NCI-H146 (cell line): ENCODE measurements at places on chromosomes 11 and 22.

DNA sequence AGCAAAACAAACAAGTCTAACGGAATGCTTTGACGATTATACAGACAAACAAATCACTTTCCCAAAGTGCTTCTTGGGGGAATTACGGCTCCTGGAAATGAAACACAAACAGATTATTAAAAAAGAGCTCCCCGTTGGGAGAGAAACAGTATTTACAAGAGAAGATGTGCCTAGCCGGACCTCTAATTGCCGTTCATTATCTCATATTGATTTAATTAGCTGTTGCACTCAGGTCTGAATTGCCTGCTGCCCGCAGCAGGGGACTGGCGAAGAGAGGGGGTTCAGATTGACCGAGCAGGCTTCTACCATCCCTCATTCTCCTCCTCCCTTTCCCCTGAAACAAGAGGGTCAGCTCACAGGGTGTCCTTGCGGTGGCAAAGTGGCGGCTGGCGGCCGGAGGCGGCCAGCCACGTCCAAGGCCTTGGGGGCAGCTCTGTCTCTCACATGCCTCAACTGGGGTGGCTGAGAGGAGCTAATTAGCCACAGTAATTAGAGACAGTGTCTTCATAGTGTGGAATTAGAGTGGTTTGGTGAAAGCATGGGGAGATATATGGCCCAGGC lies 295.1 kb downstream of the MIAT start:
- DNase-seq = peak; percentile 86

DNA sequence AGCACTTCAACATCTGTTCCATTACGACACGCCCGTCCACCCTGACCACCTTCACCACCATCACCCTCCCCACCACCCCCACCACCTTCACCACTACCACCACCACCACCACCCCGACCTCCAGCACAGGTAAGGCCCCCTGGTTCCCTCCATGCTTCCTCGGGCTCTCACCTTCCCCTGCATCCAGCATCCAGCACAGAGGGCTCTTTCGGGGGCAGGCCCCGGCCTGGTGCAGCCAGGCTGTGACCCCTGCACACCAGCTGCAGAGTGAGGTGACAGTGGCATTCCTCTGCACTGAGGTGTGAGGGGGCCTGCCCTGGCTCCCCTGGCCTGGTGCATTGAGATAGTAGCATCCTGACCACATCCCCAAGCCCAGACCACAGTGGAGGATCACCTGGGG lies 18.2 kb downstream of the MUC2 start:
- no peak for DNase-seq

DNA sequence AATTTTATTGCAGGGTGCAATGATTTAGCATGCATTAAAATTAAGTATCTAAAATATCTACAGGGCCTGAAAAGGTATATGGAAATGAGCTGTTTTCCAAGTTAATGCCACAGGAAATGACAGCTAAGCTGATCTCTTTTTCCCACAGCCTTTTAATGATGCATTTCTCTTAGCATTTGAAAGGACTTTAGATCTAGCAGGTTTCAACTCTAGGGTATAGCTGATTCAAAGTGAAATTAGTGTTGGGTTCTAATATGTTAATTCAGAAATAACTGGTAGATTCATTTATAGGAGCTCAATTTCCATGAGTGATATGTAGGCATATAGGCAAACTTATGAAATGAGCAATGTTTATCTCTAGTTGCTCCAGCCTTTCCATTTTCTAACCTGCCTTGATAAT lies 274.2 kb downstream of the CASP12 start:
- no peak for DNase-seq

- peak; percentile 52 for DNase-seq
These were observed 27.8 kb upstream of the PPARA start for GRCh38 chr22:46122511-46122971.
